Stimulated activated CD8-positive, alpha-beta memory T cell treated with anti-CD3 and anti-CD28 coated beads, Interleukin-7, amount 100 ng/mL, for 1 hour (primary cell): ENCODE measurements at places on chromosomes 1 and 21.

DNA sequence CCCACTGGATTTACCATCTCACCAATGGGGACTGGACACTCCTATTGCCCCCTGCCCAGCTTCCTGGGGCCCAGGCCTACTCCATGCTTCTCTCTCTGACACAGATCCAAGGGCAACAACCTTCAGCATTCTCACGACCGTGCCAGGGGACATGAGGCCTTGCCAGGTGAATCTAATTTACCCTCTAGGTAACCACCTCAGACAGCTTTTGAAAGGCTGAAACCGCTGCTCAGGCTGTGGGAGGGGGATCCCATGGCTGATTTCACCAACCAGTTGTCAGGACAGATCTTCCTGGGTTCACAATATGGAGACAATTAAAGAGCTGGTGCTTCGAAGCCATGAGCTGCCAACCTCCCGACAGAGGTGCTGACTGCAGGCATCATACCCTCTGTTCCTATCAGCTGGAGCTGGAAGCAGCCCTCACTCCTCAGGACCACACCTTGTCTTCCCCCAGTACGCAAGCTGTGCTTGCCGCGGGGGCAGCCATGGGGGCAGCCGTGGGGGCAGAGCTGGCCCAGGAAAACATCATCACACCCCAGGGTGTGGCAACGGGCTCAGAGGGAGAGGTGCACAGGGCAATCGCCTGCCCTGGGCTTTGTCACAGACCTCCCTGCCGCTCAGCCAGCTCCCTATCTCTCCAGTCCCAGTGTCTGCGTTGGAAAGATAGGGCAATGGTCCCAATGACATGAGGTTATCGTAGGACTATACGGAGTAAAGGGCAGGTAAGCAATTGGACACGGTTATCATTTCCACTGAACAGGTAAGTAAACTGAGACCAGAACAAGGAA is 120.2 kb downstream of the DMRTB1 start:
- DNase-seq = no peak

DNA sequence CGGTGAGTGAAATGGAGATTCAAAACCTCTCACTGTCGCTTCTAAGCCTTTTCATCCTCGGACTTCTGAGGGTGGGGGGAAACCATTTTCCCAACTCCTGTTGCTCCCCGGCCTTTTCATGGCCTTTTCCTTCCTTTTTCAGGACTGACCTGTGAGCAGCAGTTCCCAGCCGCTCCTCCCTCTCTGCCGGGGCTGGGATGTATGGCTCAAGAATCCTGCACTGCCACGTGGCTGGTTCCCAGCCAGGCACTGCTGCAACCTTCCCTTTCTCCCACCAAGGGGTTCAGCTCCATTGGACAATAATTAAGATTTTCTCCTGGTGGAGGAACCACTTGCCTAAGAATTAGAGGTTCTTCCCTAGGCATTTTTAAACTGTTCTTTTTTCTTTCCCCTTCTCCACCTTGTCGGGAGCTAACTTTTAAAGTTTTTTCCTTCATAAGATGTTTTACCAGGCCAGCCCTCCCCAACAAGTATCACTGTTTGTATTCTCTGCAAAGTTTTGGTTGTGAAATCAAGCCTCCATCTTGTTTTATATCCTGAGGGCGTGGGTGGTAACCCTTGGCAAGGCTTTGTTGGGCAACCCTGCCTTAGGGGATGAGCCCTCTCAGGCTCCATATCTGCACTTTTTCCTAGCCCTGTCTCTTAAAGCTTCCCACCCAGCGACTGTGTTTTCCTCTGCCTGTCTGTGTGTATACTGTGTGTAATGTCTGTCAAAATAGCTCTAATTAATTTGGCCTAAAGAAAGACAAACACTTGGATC is 1166.6 kb upstream of the ADGRL2 start:
- DNase-seq = no peak

DNA sequence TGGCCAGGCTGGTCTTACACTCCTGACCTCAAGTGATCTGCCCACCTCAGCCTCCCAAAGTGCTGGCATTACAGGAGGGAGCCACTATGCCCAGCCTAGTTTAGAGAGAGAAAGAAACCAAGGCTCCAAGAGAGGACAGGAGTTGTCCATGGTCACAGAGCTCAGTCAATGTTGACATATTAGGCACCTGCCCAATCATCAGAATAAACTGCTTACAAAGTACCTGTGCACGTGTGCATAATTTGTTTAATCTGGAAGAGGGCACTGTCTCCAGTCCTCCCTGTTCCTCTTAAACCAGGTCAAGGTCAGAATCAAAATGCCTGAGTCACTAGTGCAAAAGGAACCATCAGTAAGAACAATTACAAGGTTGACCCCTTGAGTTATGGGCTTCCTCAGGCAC is 20.3 kb upstream of the MPZL1 start:
- no peak for DNase-seq

- no peak for DNase-seq
Observed at GRCh38 chr1:166031932-166032571, 134.7 kb downstream of the FAM78B start.
